ELR (cell line): ENCODE measurements at places on chromosomes 2 and 18.

DNA sequence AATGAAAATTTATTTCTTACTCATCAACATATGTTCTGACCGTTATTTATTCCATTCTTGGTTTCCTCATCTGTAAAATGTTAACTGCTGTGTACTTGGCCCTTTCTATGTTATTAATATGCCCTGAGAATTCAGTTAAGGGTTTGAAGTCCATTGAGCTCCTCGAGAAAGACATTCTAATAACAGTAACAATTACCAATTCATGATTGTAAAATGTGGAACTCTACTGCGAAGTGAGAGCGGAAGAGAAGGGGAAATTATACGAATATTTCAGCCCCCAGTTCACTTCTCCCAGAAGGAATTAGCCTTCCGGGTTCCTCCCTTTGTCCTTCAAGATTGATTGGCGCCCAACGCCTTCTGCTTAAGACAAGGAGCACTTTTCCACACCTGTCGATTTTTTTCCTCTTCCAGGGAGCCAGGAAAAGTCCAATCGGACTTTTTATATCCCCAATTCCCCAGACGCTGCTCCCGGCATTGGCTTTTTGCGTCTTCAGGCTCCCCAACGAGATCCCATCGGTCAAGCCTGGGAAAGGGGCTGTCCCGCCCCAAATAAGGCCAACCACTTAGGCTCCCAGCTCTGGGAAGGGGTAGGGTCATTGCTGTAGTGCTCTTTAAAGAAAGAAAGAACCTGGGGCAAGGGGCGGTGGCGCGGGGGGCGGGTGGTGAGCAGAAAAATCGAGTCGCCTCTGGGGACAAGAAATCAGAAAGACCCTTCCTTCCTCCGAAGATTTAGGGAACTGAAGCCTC lies 1.6 kb downstream of the DSC2 start:
- no peak for DNase-seq

DNA sequence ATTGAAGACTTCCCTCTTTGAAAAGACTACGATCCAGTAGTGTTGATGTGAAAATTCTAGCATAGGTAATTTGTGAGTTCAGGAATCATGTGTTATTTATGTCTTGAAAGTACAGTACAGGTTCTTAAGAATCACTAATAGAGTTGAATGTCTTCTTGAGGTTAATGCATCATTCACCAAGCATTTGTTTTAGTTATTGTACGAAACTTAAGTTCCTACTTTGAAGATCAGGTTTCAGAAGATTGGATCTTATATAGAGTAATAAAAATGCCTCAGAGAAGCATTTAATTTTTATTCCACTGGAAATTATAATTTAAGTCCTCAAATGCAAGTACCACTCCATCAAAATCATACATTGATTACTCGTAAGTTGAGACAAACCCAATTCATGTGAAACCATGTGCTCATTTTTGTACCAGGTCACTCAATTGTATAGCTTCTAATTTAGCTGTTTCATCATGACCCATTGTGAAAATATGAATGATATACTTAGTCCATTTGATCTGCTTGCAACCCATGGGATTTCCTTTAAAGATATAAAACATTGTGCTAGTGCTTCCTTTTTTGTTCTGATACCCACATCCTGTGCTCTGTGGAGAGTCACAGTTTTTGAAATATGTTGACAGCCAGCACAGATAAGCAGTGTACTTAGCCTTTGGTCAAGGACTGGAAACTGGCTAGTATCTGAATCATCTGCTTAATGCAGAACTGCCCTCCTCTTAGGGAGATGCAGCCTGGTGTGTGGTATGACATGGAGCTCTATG lies 22.5 kb upstream of the RAB27B start:
- DNase-seq, result peak; percentile 92

- no peak for DNase-seq
These were observed 539.4 kb upstream of the SPHKAP start for GRCh38 chr2:228720895-228721294.

DNA sequence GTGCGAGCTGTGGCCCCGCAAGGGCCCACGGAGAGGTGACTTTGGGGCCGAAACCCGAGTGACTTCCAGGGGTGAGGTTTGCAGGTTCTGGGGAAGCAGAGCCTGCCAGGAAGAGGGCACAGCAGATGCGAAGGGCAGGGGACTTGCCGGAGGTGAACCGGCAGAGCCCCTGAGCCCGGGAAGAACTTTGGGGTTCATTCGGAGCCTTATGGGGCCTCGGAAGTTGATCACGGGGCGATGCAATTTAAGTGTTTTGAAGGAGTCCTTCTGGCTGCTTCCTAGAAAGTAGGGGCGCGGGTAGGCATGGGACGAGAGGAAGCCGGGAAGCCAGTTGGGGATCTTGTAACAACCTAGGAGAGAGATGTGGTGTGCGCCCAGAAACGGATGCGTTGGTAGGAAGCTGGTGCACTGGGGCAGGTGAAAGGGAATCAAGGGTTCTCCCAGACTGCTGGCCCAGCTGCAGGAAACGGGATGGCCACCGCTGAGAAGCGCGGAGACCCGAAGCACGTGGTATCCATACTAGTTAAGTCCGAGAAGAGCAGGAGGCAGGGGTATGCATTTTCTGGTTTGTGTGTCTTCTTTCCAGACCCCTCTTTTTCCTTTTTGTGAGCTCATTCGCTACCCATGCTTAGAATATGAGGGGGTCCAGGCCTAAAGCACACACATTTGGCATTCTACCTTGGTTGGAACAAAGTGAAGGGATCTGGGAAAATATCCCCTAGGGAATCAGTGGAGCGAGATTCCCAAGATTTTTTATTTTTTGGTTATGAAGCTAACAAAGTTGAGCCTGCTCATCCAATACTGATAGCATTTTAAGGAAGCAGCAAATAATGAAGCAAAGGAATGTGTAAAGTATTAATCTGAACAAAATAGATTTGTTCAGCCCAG lies 758 bp downstream of the SCLY start:
- DNase-seq, result peak; percentile 74

- DNase-seq, result no peak
These were observed 174.1 kb upstream of the ALPP start for GRCh38 chr2:232204457-232204931.

- peak; percentile 55 for DNase-seq
These were observed 1.2 kb downstream of the ASAP2 start for GRCh38 chr2:9207641-9208311.

DNA sequence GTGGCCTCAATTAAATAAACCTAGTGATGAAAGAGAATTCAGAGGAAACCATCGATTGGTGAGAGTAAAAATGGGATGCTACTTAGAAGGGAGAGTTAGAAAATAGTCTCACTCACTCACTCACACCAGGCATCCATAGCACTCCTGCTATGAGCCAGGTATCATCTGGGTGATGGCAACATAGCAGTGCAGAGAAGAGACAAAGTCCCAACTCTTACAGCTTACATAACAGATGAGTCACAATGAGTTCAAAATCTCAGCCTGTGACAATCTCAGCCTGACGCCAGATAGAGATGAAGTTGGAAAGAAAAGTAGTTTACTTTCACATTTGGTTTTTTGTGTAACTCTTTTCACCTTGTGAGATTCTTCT lies 55.4 kb upstream of the THOC1 start:
- DNase-seq, result peak; percentile 73

DNA sequence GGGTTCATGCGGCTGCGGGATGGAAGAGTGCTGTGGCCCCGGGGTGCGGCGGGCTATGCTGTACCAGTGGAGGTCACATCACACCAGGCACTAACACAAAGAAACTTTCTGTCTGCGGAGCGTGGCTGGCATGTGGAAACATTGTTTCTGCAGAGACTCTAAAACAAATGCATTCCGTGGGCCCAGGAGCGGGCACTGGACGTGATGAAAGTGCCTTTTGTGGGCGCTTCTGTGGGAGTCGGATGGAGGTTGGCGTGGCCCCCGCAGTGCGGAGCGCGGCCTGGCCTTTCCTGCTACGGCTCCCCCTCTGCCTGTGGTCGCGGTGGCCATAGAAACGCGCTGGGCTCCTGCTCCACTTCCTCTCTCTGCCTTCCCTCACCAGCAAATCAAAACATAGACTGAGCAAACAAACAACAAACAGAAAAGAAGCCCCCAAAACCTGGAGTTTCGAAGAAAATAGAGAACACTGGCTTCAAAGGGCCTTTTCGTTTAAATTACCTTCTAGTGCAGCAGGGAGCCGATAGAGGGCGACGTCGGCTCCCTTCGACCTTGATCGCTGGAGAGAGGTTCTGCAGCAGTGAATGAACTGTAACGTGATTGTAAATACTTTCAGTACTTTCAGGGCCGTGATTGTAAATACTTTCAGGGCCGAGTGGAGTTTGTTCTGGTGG lies 51.4 kb downstream of the KIF5C start:
- peak; percentile 39 for DNase-seq

DNA sequence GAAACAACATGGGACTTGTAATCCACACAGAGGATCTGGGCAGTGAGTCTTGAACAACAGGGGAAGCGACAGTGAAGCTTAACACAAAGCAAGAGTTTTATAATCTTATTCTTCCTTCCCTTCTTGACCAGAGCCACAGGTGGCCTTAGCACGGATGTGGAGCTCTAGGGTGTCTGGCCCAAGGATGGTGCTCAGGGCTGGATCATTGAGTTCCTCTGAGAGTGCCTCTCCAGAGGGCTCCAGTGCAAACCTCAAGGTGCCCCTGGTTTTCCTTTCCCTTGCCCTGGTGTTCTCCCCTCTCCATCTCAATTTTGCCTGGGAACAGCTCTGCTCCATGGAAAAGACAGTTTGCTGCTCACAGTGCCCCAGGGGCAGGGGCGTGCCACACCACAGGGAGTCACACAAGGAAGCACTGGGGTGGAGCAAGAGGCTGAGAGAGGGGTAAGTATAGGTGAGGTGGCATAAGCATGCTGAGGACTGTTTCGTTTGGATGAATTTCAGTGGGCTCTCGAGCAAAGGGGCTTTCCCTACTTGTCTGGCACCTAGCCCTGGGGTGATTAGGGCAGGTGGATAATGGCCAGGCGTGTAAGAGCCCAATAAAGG lies 88.6 kb upstream of the B3GNT7 start:
- DNase-seq, result no peak

DNA sequence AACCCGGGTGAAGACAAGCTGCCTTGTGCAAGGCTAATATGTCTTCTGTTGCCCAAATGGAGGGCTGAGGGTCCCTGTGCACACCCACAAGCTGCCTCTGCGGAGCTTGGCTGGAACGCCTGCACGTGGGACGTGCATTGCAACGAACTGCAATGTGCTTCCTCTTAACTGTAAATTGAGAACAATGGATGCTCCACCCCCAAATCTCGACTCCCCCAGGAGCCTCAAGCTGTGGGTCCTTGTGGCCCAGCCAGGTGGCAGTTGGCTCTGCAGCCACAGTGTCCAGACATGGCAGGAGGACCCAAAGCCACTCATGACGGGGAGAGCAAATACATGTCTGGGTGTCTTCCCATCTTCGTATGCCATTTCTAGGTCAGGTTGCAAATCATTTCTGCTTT lies 90.1 kb downstream of the TWIST2 start:
- DNase-seq, result no peak

GRCh38 chr2:79831961-79832360 lies 319.1 kb downstream of the CTNNA2 start:
- DNase-seq, result no peak

DNA sequence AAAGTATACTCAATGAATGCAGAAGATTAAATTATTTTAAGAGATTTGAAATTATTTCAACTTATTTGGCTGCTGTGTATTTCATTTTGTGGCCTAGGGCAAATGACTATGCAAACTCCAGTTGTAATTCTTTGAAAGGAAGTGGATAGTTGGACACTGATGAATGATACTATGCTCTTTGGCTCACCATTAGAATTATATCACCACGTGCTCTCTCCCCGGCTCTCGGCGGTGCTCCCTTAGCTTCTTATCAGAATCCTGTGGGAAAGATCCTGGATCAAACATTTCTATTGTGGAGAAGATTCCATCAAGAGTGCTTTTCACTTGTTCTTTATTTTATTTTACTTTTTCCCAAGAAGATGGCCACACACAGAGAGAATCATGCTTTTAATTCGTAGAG lies 55.2 kb downstream of the ADCYAP1 start:
- no peak for DNase-seq

DNA sequence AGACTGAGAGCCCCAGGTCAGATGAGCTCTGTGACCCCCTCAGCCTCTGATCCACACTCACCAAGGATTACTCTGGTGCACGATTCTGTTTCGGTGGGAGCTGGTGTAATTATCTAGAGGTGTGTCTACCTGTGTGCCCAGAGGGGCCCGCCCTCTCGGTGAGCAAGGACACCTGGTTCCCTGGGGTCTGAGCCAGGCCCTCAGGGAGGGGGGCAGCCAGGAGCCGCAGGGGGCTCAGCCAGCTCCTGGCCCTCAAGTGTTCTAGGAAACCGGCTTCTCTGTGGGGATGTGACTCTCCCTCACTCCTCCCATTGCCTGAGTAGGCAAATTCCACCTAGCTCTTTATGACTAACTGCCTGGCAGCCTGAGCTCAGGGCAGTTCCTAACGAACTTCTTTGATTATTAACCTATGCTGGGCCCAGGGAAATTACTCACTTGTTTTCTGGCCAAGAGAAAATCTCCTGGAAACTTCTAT lies 17.4 kb downstream of the AGAP1 start:
- DNase-seq, result peak; percentile 91

- no peak for DNase-seq
These were observed 20.1 kb downstream of the CYB5A start for GRCh38 chr18:74271635-74272034.

DNA sequence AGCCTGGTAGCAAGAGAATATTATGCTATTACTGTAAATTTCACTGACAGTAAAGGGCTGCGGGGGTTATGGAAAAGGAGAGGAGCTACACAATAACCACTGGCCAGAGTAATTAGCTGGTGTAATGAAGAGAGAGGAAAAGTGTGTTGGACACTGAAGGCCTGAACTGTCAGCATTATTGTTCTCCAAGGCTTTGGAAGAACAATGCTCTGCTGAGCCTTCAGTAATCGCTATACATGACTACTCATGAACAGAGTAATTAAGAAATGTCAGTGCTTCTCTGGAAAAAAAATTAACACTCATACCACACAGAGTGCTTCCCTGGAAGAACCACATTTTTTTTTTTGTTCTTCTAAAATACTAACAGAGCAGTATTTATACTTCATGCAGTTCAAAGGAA lies 931.3 kb downstream of the CPS1 start:
- DNase-seq, result no peak

GRCh38 chr2:185245806-185246205 lies 492.8 kb upstream of the FSIP2 start:
- DNase-seq, result no peak

DNA sequence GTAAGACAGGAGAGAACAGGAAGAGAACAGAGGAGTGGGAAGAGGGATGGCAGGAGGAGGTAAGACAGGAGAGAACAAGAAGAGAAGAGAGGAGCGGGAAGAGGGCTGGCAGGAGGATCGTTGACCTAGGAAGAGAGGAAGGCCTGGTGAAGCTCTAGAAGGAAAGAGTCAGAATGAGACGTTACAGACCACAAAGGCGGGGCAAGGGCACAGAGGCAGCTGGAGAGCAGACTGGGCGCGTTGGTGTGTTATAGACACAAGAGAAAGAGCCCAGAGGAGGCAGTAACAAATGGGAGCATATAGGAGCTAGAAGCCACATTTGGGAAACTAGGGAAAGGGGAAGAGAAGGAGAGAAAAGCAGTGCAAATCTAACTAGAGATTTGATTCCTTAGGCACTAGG lies 26.6 kb downstream of the PTRHD1 start:
- DNase-seq, result no peak

GRCh38 chr18:45826084-45826483 lies 609 bp downstream of the SIGLEC15 start:
- no peak for DNase-seq

GRCh38 chr18:52343138-52343537 lies 3.1 kb downstream of the DCC start:
- DNase-seq, result no peak
